NCI-H1694 (cell line): ENCODE measurements at places on chromosomes 3 and 15.

DNA sequence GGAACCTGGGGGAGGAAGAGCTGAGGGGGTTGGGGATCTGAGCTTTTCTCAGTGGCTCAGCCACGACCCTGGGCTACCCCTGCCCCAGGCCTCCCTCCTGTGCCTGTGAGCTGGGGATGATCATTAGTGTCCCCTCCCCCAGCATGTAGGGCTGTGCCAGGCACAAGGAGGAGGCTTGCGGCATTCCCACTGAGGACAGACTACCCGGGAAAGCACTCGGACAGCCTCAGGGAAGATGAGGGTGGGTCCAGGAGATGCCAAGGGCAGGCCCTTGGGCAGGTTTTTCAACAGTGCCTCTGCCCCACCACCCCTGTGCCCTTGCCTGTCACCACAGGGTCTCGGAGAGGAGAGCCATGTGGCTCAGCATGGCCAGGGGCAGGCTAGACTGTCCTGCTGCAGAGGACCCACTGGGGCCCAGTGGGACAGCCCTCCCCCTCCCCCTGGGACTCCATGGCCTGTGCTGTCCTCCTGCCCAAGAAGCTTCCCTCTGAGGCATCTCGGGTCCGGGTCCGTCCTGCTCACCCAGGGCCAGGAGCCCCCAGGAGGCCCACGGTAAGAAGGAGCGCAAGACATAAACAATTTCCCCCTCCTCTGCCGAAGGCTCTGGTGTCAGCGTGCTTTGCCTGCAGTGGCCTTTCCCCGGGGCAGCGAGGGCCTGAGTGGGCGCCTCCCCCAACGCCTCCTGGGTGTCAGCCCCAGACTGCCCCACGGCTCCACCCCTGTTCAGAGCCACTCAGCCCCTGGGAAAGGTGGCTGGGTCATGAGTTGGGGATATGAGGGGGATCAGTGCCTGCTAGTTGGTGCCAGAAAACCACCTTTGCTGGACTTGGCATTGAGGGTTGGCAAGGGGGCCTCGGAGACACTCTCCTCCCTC, 192.5 kb downstream of the GOLGA6L6 start:
- DNase-seq = no peak

DNA sequence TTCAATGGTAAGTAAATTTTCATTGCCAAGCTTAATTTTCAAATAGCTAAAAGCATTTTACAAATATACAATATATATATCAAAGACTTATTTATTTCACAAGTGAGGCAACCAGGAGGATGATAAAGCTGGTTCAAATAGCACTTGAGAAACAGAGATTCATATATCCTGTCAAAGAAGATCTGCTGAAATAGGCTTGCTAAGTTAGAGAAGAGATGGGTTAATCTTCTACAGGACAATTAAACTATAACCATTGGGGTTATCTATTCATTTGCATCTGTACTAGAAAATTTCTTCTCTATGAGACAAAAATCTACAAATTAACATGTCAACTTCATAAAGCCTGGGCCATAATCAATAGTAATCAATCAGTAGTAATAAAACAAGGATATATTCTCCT, 637.7 kb upstream of the UBE2E2 start:
- no peak for DNase-seq

DNA sequence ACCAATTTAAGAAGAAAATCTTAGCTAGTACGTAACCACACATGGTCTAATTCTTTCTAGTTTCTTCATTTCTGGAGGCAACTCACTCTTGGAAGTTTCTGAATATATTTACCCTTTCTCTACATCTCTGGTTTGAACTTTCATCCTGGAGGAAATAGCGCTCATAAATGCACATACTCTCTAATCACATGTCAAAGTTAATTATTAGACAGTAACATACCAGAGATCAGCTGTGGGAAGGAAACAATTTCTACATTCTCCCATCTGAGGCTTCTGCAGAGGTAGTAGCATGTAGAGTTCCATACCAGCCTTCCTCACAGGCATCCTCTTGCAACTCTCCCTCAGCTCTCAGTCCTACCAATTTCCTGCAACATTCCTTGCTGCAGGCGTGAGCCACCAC, 132.5 kb downstream of the RBPMS2 start:
- no peak for DNase-seq

GRCh38 chr3:196472286-196472685, 31.3 kb downstream of the RNF168 start:
- no peak for DNase-seq
